NCI-H146 (cell line): ENCODE measurements at places on chromosomes 6 and 20.

DNA sequence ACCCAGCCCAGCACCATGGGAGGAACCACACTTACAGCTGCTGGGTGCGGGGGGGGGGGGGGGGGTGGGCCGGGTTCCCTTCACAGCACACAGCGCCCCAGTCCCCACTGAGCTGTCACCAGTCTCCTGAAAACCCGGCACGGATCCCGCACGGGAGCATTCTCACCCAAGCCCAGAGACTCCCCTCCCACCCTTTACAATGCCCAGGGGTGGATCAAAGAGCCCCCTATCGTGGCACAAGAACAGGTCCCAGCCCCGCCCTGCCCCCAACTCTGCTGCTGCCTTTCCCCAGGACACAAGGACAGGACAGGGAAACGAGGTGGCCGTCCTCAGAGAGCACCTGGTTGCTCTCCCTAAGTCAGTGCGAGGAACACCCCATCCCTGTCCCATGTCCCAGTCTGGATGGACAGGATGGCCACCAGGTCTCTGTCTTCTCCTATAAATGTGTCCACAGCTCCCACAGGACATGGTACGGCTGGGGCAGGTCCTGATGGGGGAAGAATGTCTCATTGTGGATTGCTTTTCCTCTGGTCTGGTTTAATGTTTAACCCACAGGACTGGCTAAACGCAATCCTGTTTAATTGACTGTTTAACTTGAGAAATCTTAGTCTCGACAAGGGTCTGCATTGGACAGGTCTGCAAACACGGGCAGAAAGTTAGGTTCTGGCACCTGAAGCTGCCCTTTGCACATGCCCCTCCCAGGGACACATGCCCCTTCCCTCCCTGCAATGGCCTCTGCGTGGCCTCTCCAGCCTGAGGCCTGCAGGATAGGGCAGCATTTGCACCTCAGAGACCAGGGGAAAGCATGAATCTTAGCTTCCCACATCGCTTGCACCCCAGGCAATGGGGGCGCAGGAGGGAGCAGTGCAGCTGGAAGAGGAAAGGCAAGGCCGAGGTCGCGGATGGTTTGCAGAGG is 45.3 kb downstream of the DACT2 start:
- DNase-seq: no peak

DNA sequence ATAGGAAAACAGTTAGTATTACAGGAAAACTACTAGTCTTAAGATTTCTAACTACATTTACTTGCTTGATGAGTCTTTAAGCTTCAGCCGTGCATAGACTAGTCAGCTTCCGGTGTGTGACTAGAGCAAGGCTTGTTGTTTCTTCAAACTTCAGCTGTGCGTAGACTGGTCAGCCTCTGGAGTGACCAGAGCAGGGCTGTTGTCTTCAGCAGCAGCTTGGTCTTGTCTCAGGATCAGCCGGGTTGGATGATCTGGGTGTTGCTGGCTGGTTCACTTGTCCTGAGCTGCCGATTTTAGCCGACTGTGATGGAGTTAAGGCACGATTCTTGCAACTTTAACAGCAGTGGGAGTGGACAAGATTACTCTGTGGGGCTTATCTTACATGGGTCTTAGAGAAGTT is 44.7 kb downstream of the HLA-C start:
- no peak for DNase-seq

DNA sequence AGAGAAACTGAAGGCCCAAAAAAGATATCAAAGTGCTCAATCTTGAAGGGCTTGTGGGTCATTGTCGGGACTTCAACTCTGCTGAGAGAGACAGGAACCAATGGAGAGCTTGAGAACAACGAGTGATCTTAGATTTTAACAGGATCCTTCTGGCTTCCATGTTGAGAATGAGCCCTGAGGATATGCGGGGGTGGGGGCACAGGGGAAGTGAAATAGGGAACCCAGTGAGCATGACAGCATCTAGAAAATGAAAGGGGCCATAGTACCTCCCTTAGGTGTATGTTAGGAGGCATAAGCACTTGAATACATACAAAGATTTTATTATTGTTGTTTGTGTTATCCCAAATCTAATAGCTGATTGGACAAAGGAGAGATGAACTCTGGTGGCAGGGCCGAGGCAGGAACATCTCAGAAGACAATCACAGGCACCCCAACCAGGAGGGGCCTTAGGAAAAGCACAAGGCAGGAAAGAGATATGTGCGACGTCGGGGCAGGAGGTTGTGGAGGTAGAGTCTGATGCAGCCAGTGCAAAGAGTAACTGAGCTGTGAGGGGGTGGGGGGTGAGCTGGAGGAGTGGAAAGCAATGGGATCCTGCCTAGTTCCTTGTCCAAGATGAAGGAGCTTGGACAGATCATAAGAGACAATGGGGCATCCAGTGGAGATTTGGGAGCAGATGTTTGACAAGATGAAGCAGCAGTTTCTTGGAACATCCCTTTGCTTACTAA is 10.4 kb downstream of the TGM6 start:
- no peak for DNase-seq

DNA sequence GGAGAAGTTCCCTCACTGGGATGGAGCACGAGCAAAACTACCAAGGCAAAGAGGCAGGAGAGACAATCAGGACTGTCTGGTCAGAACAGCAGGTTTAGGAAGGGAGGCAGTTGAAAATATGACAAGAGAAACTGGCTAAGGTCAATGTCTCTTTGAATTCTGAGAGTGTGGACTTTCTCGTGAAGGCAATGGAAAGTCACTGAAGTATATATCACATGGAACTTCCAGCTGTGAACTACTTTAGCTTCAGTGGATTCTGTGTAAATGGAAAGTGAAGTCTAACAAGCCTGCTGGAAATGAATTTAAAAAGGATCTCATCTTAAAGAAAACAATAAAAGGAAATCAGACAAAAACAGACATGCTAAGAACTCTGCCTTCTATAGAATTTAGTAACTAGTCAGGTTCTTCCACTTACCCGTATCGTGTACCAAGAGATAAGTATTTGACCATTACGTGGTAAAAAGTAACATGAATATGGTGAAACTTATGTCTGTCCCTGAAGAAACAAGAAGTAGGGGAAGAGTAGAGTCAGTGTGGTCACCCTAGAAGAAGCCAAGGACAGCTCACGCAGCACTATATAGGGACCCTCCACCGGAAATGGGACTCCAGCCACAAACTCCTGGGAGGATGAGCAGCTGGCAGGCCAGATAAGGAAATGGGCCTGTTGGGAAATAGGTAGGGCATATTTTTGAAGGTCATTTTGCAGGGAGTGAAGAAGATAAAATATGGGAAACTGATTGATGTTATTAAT is 123.4 kb downstream of the MAP7 start:
- no peak for DNase-seq

- no peak for DNase-seq
Observed at GRCh38 chr6:21171801-21172200, 421.8 kb upstream of the SOX4 start.

- DNase-seq: no peak
Observed at GRCh38 chr6:127886603-127887002, 14.3 kb downstream of the THEMIS start.

- peak; percentile 61 for DNase-seq
Observed at GRCh38 chr20:20894753-20895152, 182.3 kb upstream of the RALGAPA2 start.

DNA sequence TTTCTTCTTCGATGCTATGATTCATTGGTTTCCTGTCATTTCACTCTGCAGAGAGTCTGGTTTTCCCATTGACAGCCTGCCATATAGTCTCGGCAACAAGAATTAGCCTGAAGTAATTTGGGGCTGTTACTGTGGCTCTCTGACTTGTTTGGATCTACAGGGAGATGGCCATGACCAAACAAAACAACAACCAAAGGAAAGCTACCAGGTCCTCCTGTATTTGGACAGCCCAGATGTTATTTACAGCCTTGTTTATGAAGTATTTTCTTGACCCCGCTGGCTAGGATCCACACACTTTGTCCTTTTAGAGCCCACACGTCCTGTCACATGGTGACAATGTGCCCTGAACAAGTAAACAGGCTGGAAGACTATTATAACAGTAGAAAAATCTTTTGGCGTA is 111.4 kb upstream of the PREP start:
- DNase-seq: no peak

GRCh38 chr6:35294308-35294945 is 3.2 kb upstream of the DEF6 start:
- peak; percentile 78 for DNase-seq

DNA sequence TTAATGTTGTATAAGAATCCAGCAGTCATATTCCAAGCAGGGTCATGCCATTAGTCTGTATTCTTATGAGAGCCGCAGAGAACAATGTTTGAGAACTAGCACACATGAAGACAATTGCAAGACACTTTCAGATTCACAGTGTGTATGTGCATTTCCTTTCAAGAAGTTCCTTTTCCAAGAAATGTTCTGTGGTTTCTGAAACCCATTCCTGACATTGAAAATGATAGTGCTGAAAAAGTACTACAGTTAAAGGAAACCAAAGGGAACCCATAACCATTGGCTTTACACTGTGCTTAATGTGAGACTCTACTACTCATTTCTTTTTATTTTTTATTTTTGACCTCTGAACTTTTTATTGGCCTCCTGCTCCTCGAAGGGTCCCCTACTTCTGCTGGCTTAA is 4.2 kb upstream of the CALHM6 start:
- DNase-seq: no peak

GRCh38 chr6:159044899-159045727 is at the start of gene TAGAP:
Gene TAGAP, minus strand, starts transcription at chr6:159044991. Its CDS starts 845 bp downstream, at chr6:159044146.
- DNase-seq: peak; percentile 37

DNA sequence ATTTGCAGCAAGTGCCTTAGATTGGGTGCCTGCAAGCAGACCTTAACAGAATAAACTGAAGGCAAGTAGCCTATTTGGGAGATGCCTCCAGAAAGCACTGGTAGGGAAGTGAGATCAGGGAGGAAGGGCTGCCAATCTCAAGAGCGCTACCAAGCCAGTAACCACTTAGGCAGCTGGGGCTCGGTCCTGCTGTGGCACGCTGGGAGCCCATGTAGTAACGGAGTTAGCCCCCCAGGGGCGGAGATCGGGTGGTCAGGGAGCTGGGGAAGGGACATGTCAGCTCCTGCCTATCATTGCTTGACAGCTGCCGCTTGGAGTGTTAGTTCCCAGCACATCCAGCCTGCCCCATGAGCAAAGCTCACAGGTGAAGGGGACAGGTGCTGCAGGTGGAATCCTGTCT is 127.0 kb downstream of the CEBPB start:
- peak; percentile 87 for DNase-seq

DNA sequence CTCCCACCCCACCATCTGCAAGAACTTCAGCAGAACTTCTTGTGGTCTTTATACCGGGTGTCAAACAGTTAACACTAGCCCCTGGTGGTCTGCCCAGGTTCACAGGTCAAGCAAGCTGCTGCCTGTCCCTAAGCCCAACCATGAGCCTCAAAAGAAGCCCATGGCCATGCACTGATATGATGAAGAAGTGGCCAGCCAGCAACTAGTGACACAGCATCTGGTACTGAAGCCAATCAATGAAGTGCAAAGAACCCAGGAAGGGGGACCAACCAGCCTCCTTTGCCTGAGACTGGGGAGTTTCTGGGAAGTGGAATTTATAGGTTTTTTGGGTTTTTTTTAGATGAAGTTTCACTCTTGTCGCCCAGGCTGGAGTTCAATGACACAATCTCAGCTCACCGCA is 127.8 kb downstream of the MAFB start:
- DNase-seq: no peak

DNA sequence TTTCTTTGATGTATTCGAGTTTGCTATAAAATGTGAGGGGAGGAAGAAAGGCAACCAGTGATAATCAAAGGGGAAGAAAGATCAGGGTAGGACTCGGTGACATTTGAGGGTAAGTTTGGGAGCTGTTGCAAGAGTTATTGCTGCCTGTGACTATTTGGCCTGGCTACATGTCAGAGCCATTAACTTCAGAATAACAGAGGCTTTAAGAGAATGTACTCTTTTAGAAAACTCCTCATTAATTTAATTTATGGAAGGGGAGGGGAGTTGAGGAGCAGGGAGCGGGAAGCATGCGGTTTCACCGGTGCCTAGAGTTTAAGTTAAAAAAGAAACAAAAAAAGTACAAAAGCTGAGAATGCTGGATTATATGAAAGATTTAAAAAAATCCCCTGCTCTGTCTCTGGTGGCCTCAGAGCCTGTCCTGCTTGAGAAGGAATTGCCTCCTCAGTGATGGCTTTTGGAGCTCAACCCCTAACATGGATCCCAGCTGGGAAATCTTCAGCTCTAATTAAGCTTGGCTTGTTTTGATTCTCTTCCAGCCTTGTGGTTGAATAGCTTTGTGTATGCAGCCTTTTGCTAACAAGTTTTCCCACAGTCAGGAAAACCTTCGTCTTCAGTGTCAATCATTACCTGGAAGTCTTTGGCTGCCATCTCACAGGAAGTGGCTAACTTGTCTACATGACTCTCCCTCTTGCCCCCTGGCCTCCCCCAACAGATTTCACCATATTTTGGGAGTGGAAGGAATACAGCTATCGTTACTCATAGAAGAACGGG is 238.2 kb downstream of the SOX4 start:
- no peak for DNase-seq

GRCh38 chr20:25247518-25247955 is 348 bp upstream of the PYGB start:
- peak; percentile 68 for DNase-seq

DNA sequence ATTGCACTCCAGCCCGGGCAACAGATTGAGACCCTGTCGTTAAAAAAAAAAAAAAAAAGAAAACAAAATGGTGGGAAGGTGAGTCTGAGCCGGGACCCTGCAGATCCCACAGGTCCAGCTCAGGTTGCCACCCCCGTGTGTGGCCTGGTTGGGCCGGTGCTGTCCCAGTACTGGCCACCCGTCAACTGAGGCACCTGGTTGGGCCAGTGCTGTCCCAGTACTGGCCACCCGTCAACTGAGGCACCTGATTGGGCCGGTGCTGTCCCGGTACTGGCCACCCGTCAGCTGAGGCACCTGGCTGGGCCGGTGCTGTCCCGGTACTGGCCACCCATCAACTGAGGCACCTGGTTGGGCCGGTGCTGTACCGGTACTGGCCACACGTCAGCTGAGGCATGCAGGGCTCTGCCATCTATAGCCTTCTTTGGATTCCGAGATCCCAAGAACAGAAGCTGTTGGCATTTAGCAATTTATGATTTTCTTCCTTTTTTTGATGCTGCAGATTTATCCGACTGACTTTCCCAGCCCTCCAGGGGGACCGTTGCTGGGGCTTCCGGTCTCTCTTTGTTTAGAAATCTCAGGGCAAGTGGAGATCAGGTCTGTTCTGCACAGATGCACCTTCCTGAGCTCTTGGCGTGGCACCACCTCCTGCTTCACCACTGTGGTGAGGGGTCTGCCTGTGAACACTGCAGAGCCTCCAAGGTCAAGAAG is 113.8 kb downstream of the SYCP2 start:
- DNase-seq: no peak

- no peak for DNase-seq
Observed at GRCh38 chr20:7902879-7903278, 37.4 kb downstream of the HAO1 start.

DNA sequence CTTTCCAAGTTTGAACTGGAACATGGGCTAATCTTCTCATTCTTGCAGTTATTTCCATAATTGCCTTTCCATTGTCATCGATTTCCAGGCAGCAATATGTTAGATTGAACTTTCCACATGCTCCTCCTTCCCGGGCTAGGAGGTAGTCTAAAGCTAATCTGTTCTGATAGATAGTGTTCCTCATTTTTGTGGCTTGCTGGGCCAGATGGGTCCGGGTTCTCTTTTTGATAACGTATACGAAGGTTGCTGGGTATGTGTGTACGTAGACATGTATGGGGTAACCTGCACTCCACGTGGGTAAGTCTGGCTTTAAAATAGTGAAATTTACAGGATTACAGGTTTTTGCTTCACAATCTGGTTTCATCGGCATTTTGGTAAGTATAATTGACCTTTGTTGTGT is 14.0 kb upstream of the GMPR start:
- DNase-seq: no peak
